ENCODE measurements at places on chromosomes 3 and 15. TPM values are rescaled to one million over a fixed set of nuclear protein-coding genes. Genes with fewer than 3 reads are reported as not detected.

The TM6SF1 gene
- 0.62 TPM for total RNA-seq

The ECE2 gene
- not detected for total RNA-seq

The CPLX3 gene
- total RNA-seq, result not detected

The NGLY1 gene
- total RNA-seq, result 38.6 TPM

The ZBTB47 gene
- 5.1 TPM for total RNA-seq

GRCh38 chr15:85563328-85563727 lies 182.9 kb downstream of the AKAP13 start:
- DNase-seq, result peak; percentile 46

GRCh38 chr3:161913786-161914389 lies 417.3 kb downstream of the OTOL1 start:
- DNase-seq, result no peak

DNA sequence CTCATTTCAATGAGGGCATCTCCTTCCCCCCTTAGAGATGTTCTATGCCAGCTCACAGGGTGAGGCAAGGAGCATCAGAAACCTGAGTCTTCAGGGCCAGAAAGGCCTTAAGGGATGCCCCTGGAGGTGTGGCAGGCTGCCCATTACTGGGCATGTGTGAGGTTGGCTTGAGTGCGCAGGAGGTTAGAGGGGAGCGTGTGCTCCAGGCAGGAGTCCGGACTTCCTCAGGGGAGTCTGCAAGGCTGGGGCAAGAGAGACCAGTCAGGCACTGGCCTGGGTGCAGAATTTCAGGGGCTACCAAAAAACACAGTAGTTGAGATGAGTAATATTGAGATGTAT lies 1.9 kb downstream of the LOXL1 start:
- no peak for DNase-seq

The GP5 gene
- total RNA-seq, result not detected

DNA sequence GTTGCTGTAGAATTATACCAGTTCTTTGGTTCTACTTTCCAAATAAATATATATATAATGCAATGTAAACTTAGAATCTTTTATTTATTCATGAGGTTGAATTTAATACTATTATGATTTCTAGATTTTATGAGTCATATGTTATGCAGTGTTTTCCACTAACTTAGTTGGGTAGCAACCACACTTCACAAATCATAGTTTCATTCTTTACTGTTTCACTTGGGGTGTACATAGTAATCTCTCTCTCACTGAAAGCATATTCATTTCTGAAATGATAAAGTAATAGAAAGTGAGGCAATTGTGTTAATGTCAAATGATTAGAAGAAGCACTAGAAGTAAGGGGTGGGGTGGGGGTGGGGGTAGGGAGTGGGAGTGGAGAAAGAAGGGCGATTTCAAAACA lies 52.6 kb downstream of the IQCH start:
- DNase-seq, result no peak

GRCh38 chr3:184395320-184395660 lies 15.4 kb downstream of the CHRD start:
- DNase-seq, result no peak

GRCh38 chr3:67044295-67044694 lies 46.2 kb downstream of the KBTBD8 start:
- no peak for DNase-seq

The HESX1 gene
- 3.0 TPM for total RNA-seq

- no peak for DNase-seq
These were observed 32.2 kb downstream of the SLC24A1 start for GRCh38 chr15:65653801-65654521.

The NEK10 gene
- total RNA-seq, result 0.30 TPM

The WNT5A gene
- 15.7 TPM for total RNA-seq

The CACNA1D gene
- 1.0 TPM for total RNA-seq

GRCh38 chr3:187626581-187626980 lies 43.6 kb downstream of the SST start:
- no peak for DNase-seq

The SMC4 gene
- total RNA-seq, result 109 TPM

The SLC2A2 gene
- not detected for total RNA-seq

The THPO gene
- total RNA-seq, result 1.3 TPM

GRCh38 chr3:151230646-151231045 lies 27.6 kb upstream of the GPR171 start:
- DNase-seq, result no peak

- DNase-seq, result no peak
These were observed 41.3 kb upstream of the CORO2B start for GRCh38 chr15:68537506-68537905.

DNA sequence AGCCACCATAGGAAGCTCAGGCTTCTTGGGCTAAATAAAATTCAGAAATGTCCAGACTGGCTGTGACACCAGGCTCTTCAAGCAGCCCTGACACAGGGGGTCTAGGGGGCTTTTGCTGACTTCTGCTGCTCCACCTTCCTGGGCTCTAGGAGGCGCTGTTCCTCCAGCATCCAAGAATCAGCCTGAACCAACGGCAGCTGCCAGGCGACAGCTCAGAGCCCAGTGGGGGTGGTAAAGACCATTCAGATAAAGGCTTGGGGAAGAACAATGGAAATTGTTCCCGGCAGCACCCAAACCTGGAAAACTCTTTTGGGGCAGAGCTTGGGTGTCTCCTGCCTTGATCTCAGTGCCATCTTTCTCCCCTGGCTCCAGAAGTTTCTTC lies 21.6 kb upstream of the PSTPIP1 start:
- DNase-seq, result peak; percentile 91

DNA sequence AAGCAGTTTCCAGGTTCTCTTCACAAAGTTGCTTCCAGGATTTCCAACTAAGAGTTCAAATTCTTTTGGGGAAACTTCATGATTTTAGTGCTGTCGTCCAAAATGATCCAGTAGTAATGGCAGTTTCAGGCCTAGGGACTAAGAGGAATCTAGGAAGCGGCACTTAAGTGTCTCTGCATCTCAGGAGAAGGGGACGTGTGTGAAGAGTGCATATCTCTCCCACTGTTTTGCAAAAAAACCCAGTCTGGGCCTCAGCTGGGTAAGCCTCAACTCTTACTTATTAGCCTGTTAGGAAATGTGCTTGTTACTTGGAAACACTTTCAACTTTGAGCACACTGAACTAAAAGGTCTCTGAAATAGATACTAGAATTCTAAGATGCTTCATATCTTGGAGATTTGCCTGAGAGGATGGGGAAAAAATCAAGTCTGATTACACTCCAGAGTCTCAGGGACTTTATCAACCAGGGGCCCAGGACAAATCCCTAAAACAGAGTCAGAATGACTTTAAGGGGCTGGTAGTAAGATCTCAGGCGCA lies 81.8 kb downstream of the WDR76 start:
- no peak for DNase-seq

GRCh38 chr15:39498629-39499028 lies 82.2 kb upstream of the THBS1 start:
- DNase-seq, result no peak

DNA sequence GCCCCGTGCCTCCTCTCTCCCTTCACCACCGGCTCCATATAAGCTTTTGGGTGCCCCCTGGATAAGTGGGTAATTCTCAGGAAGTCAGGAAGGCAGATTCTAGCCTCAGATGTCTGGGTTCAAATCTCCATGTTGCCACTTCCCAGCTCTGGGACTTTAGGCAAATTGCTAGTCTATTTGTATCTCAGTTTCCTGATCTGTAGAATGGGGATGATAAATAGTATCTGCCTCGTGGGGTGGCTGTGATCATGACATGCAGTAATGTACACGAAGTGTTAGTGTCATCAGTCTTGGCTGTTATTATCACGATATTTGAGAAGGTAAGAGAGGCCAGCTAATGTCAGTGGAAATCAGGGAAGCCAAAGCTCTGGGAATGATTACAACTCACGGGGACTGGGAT lies 43.3 kb downstream of the MUC4 start:
- DNase-seq, result peak; percentile 29

The FAM81A gene
- total RNA-seq, result 0.21 TPM

The CILP gene
- not detected for total RNA-seq

DNA sequence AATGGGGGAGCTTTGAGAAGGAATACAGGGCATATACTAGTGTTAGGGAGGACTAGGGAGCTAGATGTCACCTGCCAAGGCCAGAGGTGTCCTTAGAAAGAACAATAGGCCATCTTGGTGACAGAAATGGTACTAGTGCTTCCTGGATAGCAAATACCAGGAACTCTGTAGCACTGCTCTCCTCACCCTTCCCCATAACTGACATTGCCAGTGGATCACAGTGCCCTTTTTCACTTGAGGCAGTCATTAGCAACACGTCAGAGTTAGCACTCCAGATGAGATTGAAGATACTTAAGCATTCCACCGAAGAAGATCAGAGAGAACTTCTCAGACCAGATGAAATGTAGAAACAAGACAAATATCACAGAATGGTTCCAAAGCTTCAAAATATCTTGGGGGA lies 103.1 kb upstream of the PDZRN3 start:
- DNase-seq, result no peak

GRCh38 chr3:149547413-149547812 lies 72.9 kb downstream of the TM4SF4 start:
- DNase-seq, result no peak

The DRD3 gene
- total RNA-seq, result not detected

- DNase-seq, result no peak
These were observed 28.3 kb downstream of the MASP1 start for GRCh38 chr3:187263270-187263669.

The RASGRP1 gene
- total RNA-seq, result 2.9 TPM

- peak; percentile 68 for DNase-seq
These were observed 79.4 kb downstream of the SMAD3 start for GRCh38 chr15:67144609-67145311.

DNA sequence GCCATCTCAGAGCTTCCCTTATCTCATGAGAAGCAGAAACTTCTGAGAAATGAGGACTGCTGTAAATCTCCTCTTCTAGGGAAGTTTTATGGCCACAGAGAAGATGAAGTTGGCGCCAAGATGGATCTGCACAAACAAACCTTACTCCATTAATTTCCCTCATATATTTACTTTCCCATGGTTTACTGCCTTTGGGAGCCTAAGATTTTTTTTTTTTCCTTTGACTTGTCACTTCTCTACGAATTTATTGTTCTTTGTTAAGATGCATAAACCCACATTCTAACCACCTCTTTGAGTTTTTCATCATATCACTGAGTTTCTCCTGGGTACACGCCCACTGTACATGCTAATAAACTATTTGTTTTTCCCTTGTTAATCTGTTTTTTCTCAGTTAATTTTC lies 21.5 kb upstream of the NPTN start:
- no peak for DNase-seq

DNA sequence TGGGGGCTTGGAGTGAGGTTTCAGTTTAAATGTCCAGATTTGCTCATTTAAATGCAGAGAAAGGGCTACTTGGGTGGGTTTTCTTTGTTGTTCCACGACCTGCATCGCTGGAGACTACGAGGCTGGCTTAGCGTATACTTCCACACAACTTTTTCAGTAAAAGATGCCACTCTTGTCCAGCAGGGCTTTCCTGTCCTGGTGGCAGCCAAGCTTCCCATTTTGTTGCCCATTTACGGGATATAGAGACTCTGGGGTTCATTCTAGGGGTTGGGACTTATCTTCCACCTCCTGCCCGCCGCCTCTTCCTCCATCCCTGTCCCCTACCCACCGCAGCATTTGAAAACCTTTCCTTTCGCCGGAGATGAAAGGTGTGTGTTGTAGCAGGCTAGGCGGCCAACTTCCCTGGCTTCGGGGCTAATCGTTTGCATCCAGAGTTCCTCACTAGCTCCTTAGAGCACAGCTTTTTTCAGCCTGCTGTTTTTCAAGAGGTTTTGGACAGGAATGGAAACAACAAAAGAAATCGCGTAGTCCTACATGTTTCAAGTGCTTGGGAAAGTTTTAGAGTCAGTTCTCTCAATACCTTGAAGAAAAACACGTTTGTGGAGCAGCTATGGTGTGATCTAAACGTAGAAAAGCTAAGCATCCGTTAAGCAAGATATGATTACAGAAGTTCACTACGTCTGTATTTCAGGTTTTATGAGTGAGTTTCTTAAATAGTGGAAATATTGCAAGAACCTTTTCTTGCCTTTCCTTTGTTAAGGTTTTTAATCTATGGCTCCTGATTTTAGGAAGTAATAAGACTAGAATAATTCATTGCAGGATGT lies 843 bp downstream of the CHRNA5 start:
- peak; percentile 64 for DNase-seq
